Activated CD8-positive, alpha-beta memory T cell treated with anti-CD3 and anti-CD28 coated beads, Interleukin-2, amount 50 U/mL, for 48 hours (primary cell): ENCODE measurements at places on chromosomes 7 and 10.

DNA sequence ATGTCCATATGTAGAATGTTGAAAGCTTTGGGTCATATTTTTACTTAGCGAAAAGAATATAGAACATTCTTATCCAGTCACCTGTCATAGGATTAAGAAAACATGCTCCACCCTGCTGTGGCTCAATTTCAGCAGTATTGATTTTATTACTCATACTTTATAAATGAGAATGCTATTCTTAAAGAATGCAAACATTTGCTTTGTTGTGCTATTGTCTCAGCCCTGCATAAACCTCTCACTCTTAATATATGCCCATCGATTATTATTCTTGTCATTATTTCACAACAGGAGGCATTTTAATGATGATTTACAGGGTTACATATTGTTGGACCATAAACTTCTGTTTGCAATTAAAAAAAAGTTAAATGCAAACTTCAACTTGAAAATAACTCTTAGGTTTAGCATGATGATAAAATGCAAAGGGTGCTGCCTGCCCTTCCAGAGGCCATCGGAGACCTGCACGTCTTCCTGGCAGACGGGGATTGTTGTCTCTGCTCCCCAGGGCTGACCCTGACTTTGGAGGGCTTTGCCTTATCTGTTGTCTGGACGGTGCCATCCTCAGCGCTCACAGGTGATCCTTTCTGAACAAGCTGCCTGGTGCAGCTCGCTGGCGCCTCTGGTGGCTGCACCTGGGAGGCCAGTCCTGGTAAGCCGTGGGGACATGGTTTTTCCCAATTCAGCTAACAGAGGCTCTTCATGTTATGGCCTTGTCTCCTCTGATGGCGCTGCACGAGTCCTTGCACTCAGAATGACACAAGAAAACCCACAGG, 50.0 kb upstream of the SHH start:
- peak; percentile 40 for DNase-seq

- no peak for DNase-seq
Measured at GRCh38 chr10:117346574-117346973, 28.7 kb downstream of the PDZD8 start.

DNA sequence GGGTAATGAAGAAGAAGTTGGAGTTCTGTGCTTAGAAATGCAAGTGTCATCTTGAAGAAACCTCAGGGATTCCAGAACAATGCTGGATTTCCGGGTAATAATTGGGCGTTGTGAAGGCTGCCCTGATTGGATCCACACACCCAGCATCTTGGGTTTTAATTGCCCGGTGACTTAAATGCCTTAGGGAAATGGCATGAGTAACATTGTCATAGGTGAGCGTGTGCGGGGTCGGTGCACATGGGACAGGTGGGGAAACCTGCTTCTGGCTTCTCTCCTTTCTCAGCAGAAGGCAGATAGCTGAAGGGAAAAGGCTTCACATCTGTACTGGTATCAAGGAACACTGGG, 15.2 kb upstream of the CAMK1D start:
- DNase-seq: no peak

DNA sequence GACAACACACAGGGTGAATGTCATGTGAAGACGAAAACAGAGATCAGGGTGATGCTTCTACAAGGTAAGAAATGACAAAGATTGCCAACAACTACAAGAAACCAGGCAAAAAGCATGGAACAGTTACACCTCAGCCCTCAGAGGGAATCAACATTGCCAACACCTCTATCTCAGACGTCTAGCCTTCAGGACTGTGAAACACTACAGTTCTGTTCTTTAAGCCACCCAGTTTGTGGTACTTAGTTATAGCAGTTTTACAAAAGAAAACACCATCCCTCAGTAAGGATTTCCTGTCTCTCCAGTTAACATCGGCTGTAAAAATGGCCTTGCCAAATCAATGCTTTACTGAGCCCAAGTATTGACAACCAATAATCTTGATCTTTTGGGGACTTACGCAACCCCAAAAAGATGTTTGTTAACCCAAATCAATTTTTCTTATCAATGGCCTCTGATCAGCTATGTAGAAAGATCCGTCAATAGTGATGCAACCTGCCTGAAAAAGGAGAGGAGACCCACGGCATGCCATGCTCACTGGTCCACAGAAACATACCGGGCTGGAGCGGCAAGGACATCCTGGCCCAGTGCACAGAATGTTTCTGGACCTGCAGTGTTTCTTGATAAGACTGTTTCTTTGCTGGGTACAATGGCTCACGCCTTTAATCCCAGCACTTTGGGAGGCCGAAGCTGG, 44.0 kb downstream of the AKR1D1 start:
- no peak for DNase-seq

- no peak for DNase-seq
Measured at GRCh38 chr7:151869109-151869428, 7.8 kb downstream of the PRKAG2 start.

DNA sequence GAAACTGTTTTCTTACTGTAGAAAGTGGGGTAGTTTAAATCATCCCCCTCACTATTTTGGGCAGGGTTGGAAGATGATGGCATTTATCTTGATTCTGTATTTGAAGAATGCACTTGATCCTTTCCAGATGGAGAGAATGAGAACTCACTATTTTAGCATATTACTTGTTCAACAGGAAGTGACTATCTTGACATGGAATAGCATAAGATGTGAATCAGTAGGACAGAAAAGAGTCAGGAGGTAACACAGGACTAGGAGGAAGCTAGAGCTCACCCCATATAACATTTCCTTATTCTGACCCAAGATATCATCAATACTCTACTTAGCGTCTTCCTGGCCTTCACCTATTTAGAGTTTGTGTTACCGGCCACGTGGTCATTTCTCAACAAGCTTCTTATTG, 400.2 kb downstream of the PHTF2 start:
- no peak for DNase-seq

DNA sequence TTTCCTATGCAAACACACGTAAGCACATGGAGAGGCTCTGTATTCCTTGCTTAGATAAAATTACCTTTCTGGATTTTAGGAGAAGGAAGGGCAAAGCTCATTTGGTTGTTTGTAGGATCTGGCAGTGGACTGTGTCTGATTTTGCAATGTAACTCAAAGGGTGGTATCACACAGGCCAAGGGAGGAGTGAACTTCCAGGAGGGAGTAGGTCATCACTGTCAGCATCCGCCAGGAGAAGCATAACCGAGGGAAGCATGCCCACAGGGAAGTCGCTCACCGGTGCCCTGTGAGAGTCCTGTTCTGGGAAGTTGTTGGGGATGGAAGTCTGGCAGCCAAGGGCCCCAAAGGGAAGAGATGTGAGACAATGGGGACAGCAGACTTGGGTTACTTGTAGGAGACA, 74.4 kb downstream of the CFAP58 start:
- no peak for DNase-seq

DNA sequence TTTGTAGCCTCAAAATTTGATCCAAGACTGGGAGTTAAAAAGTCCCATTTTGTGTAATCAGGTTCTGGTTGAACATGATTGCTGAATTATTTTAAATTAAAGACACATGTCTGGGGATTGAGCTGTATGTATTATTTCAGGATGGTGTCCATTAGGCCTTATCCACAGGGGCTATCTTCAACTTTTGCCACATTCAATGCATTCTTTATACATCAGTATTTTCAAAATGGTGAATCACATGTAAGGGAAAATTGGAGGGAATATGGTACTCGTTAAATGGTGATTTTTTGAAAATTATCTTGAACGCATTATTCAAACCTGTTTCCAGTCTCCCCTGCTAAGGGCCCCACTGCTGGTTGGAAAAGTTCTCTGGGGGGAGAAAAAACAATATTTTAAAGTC, 367.7 kb upstream of the NPVF start:
- no peak for DNase-seq

- no peak for DNase-seq
Measured at GRCh38 chr10:116836083-116836482, 13.2 kb upstream of the ENO4 start.

- DNase-seq: peak; percentile 54
Measured at GRCh38 chr10:58152673-58153263, 114.9 kb downstream of the IPMK start.

GRCh38 chr10:43060291-43060690, 16.6 kb upstream of the RET start:
- DNase-seq: no peak

DNA sequence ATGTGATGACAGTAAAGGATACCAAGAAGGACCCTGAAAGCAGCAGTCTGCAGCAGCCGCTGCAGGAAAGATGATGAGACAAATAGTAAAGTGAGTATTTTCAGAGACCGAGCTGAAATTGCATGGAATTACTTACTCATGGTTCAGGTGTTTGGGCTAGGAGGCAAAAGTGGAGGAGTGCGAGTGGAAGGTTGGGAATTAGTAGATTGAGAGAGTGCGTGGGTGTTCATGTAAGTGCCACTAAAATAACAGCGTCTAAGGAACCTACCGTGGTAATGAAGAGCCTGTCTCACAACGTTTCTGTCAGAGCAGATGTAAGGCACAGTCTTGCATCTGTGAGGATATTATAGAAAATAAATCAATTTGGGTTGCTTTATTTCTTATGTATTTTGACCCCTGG, 48.3 kb upstream of the FMC1 start:
- DNase-seq: no peak
